HEK293T (cell line): ENCODE measurements at places on chromosomes 13 and 19.

- no peak for DNase-seq
These were observed 451.7 kb downstream of the EFNB2 start for GRCh38 chr13:106083620-106084350.

- no peak for DNase-seq
These were observed 126.9 kb downstream of the SIPA1L3 start for GRCh38 chr19:38033658-38034491.

GRCh38 chr13:20714563-20715329 is 11.2 kb downstream of the IL17D start:
- no peak for DNase-seq

GRCh38 chr13:108643646-108644353 is 14.4 kb downstream of the MYO16 start:
- no peak for DNase-seq

DNA sequence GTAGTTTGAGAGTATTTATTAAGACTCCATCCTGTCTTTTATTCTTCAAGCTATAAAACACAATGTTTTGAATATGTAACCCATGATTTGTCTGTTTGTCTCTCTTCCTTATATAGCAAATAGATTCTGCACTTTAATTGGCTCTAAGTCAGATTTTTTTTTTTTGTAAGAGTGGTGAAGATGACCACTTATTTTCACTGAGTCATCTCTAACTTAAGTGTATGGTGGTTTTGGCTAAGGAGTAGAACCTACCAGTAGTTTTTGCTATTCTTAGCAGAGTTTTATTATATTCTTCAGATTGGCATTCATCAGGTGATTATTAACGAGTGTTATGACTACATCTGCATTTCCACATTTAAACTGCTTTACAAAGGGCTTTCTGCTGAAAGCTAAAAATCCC is 194.7 kb downstream of the LMO7 start:
- DNase-seq: no peak

DNA sequence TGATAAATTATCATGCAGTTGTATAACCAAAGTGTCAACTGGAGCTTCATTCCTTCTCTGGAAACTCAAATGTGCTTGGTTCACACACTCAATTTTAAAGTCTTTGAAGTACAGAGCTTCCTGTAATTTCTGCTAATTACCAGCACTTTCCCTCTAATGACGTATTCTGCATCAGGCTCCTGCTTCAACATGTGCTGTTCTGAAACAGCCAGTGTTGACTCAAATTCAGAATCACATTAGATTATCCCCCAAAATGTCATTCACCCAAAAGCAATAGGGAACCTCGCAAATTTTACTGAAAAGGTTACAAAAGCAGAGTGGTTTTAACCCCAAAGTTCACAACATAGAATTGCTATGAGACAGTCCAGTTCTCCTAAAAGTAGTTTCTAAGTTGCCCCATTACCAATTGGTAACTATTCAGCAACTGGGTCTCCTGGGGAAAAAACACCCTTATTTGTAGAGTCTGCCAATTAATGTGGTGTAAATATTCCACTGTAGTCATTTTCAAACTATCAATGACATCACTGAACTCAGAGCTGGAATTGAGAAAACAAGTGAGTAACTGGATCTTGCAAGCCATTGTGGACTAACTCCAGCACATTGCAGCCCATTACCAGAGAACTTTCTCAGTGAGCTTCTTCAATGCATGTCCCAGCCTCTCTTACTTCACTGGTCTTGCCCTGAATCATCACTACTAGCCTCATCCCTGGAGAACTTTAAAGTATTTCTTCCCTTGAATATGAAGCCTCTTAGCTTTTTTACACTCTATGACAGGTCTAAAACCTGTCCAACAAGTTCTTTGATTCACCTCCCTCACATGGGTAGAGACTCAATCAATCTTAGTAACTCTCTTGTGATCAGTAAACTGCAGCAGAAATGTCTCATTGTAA is 955.4 kb downstream of the EFNB2 start:
- no peak for DNase-seq

DNA sequence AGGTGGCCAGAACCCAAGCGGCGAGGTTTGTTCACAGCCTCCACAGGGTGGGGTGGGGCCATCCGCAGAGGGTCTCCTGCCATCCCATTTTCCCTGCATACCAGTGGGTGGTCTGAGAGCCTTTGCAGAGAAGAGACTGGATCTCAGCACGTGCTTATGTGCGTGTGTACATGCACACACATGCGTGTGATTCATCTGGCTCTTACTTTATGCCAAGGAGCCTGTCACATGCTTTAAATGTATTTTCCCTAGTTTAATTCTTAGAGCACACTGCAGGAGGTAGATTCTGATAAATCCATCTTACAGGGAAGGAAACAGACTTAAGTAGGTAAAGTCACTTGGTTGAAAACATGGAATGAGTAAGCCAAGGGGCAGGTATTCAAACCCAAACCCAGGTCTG is 47.1 kb downstream of the CAPN12 start:
- DNase-seq: no peak

DNA sequence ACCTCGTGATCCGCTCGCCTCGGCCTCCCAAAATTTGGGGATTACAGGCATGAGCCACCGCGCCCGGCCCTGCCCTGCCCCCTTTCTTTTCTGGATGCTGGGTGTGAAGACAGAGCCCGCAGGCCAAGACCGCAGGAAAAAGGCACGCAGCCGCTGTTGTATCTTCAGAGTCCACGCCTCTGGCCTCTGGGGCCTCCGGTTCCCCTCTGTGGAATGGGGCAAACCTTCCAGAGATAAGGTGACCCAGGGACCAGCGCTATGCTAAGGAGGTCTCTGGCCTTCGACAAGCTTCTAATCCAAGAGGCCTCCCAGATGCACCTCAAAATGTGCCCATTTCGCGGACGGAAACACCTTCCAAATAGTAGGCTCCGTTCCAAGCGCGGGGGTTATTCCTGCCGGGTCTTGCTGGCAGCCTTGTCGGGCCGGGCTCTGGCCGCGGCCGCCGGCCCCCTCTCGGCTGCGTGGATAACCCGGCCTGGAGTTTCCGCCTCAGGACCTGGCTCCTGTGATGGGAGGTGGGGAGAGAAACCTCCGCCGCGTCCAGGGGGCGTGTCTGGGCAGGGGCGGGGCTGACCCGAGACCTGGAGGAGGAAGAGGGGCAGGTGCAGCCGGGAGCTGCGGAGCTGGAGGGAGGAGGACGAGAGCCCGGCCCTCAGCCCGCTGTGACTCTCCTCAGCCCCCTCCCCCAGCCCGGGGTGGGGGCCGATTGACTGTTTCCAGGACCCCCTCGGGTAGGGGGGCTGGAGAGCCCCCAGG is 13.1 kb downstream of the TJP3 start:
- peak; percentile 94 for DNase-seq

GRCh38 chr19:28417361-28417760 is 795.6 kb downstream of the UQCRFS1 start:
- DNase-seq: no peak

DNA sequence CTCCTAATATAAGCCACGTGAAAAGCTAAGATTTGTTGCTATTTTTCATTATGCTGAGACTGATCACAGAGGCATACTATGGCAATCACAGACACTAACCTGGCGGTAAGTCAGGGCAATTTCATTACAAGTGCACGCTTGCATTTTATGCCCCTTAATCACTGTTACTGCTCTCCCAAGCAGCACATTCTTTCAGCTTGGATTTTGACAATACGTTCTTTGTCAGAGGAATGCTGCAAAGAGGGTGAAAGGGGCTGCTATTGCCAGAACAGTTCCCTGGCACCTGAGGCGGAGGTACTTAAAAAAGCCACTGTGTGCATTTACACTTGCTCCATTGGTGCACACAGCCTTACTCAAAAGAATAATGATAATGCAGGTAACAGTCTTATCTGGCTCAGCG is 346.6 kb downstream of the RFC3 start:
- no peak for DNase-seq

DNA sequence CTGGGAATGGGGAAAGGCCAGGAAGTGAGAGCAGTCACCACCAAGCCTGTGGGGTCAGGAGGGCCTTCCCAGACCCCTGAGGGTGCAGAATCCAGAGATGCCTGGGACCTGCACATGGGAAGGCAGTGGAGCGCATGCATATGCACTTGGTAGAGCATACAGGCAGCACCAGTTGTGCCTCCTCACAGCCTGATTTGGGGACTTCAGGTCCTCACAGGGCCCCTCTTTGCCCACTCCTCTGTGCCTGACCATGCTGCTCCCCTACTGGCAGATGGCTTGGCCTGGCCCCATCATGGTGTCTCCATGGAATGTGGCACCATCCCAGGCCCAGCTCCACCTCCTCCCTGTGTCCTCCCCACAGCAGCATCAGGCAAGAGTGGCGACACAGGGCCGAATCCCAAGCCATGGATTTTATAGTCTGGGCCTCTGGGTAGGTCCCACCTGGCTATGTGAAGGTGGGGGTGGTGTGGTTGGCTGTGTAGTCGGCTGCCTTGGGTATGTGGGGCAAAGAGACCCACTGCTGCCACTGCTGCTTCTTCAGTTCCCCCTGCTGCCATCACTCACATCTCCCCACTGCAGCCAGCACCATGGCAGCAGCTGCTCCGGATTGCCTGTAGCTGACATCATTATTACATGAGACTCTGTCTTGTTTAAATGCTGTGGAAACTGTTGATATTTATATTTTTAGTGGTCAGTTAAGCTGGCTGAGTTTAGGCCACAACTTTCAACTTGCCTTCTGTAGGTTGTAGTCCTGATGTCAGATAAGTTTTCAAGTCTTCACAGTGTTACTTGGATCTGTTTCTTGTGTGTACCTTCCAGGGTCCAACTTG is 247.0 kb downstream of the GPC6 start:
- DNase-seq: no peak

DNA sequence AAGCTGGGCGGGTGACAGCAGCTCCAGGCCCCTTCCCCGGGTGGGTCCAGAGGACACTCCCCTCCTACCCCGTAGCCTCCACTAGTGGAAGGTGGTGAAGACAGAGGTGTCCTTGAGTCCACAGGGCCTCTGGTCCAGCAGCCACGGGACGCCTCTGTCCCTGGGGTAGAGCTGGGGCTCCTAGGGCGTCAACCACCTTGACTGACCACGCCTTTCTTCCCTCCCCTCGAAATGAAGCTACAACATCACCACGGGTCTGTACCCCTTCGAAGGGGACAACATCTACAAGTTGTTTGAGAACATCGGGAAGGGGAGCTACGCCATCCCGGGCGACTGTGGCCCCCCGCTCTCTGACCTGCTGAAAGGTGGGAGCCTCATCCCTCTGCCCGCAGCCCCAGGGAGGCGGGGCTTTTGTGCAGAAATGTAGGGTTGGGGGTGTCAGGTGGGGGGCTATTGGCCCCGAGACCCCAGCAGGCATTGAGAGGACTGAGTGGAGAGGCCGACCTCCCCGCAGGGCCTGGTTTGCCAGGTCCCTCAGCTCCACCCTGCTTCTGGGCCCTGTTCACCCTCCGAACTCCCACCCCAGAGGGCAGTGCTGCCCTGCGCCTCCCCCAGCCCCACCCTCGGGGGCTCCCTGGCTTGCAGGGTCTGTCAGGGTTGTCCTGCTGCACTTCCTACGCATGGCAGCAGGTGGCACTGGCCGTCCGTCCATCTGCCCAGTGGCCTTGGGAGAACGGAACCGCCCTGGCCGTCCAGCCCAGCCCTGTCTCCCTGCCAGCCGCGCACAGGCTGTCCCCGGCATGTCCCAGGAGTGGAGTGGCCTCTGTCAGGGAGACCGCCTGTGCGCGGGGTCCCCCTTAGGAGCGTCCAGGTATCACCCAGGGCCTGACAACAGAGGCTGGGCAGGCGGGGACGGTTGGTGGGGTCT is 15.7 kb downstream of the STK11 start:
- no peak for DNase-seq

GRCh38 chr13:37429976-37430375 is 168.6 kb downstream of the POSTN start:
- no peak for DNase-seq

DNA sequence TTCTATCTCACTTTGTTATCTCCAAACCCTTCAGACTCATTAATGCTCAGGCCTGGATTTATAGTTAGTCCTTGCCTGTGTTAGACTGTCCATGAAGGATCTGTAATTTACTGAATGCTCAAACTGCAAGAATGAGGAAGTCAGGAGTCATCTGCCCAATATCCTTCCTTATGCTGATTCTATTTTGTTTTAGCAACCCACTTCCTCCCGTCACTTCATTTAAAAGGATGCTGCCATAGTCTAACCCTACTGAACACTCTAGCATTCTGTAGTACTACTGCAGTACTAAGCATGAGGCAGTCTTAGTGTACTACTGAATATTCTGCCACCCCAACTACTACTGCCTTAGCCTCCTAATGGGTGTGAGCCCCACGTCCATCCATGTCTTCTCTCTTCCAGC is 1.5 kb downstream of the FCAR start:
- DNase-seq: no peak

GRCh38 chr19:43454031-43454430 is 11.4 kb downstream of the LYPD3 start:
- no peak for DNase-seq

DNA sequence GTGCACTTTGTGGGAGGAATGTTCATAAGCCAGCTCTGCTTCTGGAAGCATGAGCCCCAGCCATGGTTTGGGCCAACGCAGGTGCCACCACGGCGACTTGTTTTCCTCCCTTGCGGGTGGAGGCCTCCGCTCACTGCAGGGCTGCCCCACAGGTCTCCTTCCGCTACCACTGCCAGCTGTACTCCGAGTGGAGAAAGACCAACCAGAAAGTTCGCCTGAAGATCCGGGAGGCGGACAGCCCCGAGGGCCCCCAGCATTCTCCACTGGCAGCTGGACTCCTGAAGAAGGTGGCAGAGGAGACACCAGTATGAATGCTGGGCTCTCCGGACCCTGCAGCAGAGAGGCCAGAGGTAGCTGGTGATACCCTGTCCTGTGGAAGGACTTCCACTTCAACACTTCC is 6.5 kb upstream of the HNRNPM start:
- DNase-seq: no peak

DNA sequence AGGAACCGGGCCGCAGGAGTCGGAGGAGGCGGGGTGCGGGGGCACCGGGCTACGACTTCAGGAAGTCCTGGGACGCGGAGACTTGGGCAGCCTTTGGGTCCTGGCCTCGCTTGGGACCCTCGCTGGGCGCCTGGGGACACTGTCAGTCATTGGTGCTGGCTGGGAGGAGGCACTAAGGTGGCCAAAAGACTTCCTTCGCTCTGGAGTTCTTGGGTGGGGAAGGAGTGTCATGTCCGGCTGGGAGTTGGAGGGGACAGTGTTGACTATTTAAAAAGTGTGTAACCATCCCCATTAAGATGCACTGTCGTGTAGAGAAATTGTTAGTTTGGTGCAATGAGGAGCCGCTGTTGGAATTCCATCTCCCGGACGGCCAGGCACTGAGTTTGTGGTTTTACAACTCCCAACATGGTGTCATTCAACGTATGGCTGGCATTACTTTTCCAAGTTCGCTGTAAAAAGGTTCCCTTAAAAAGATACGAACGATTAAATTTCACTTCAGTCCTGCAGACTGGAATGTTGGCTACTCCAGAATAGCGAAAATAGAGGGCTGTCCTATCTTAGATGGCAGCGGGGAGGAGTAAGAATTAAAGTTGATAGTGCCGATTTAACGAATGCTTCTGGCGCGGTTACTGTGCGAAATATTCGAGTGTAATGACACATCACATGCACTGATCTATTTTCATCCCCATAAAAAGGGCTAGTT is 776 bp downstream of the DNAJC3 start:
- peak; percentile 11 for DNase-seq
